ENCODE measurements at places on chromosomes 7 and 10.
A peak's percentile ranks its signal among the peaks of the same experiment; 100 is the strongest.

GRCh38 chr7:104553074-104553473, 224.7 kb downstream of the LHFPL3 start:
- DNase-seq, result no peak

DNA sequence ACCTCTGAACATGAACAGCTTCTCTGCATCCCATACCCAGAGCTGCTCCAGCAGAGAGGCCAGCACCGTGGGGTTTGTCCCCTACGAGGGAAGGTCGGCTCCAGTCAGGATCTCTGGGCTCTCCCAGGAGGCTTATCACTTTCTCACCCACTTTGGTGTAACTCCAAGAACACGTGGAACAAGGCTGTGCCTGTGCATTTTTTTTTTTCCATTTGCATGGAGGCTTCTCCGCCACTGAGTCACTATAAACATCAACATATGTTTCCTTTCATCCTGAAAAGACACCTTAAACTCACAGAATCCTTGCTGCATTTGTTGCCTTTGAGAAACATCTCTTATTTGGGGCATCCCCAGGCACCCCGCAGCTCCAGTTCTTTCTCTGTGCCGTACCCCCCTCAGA, 29.4 kb upstream of the ECHDC3 start:
- DNase-seq, result no peak

DNA sequence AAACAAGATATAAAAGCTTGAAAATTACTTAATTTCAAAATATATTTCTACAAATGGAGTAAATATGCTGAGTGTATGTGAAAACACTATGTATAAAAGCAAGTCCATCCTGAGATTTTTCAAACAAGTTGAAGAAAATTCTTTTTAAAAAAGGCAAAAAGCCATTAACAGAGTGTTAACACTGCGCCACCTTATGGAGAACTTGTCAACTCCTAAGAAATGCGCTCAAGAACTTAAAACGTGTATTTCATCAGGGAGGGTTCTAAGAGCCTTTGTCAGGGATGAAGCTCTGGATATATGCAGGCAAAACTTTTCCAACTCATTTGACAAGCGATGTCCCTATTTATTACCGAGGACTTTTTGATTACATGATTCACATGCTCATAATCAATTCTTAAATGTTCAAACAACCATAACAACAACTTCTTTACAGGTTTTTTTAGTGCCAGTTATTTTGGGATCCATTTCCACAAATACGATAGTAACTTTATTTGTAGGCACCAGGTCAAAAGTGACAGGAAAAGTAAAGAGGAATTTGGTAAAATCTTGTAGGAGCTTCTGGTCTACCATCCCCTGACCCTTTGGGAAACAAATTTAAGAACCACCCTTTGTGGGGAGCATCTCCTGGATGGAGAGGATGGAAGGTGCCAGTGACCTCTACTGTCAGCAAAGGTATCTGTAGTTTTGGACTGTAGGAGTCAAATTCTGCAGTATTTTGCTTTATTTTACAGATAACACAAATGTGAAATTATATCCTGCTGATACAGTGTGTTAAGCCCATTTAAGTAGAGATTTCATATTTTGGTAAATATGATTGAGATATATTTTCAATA, 23.2 kb downstream of the CALCR start:
- DNase-seq, result no peak

- DNase-seq, result no peak
Observed at GRCh38 chr10:628386-629045, 61.0 kb downstream of the DIP2C start.

GRCh38 chr10:119250641-119251314, 43.4 kb downstream of the GRK5 start:
- DNase-seq, result no peak

DNA sequence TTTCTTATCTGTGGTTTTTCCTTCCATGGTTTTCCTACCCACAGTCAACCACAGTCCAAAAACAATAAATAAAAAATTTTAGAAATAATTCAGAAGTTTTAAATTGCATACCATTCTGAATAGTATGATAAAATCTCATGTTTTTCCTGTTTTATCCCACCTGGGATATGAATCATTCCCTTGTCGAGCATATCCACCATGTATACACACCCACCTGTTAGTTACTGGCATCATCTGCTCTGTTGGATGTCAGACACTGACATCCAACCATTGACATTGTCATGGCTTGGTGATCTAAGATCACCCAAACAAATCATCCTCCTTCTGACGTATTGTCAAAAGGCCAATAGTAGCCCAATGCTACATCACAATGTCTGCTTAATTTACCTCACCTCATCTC, 749.8 kb downstream of the TNS3 start:
- DNase-seq, result no peak

DNA sequence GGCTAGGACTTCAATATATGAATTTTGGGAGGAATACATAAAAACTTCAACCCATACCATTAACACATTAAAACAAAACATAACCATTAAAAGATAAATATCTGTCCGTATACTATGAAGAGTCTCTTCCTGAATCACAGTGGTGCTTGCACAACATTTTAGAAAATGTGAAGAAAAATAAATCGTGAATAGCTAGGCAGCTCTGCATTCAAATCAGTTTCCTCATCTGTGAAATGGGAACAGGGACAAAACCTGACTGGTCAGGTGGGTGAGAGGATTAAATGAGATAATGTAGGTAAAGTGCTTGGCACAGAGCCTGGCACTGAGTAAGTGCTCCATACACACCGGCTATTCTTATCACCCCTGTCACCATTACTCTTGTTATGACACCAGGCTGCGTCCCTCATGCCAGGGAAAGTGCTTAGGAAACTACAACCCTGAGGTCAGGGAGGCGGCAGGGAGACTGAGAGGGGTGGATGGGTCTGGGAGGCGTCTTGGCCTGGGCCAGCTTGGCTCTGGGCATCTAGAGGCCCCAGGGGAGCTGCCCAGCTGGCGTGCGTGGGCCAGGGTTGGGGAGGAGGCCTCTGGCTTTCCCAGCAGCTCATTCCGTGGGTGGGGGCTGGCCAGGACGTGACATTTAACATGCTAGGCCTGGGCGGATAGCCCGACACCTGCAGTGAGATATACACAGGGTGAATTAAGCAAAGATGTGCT, 78.3 kb downstream of the SH3PXD2A start:
- DNase-seq, result peak; percentile 48

DNA sequence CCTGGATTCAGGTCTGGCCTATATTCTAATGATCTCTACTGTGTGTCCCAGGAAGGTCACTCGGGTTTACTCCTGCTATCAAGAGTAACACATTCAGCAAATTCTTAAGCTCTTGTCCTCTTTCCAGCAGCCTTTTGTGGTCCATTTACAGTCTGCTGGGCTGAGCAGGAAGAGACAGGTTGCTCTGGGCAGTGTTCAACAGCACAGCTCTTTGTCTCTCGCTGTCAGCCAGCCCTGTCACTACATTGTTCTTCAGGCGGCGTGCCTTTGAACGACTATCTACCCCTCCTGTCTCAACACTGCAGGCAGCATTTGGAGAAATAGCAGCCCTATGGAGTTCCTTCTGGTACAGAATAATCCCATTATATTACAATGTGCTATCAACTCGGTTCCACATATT, 192.2 kb upstream of the TBX20 start:
- DNase-seq, result no peak

GRCh38 chr7:132117636-132118035, 458.6 kb downstream of the PLXNA4 start:
- DNase-seq, result no peak

- DNase-seq, result no peak
Observed at GRCh38 chr7:112638675-112639400, 151.4 kb downstream of the TMEM168 start.

DNA sequence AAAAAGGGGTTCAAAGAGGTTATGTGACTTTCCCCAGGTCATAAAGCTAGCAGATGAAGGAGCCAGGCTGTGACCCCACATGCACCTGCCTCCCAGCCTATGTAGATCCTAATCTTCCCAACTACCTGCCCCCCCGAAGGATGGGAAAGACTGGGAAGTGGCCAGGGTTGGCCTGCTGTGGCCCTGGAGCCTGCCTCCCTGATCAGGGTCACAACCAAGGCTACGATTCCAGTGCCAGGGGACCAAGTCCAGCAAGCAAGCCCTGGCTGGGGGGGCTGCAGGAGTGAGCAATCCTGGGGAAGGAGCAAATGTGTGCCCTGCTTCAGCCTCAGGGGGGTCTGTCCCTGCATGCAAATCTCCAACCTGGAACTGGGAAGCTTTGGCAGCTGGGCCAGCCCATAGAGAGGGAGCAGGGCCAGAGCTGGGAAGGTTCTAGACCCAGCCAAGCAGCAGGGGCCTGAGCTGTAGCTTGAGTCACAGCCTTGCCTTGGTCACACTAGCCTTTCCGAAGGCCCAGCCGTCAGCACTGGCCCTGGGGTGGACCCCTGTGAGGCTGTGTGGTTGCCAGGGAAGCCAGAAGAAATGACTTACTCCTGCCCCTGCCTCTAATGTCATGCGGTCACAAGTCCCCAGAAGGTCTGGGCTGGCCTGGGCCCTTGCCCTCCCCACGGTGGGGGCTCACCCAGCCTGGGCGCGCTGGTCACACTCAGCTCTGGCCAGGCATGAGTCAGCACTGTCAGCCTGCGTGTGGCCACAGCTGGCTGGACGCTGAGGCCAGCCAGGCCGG, 96.4 kb upstream of the ZMIZ1 start:
- peak; percentile 69 for DNase-seq

- DNase-seq, result no peak
Observed at GRCh38 chr10:43056568-43057011, 20.3 kb upstream of the RET start.

- no peak for DNase-seq
Observed at GRCh38 chr7:29825775-29826529, 19.6 kb downstream of the WIPF3 start.

DNA sequence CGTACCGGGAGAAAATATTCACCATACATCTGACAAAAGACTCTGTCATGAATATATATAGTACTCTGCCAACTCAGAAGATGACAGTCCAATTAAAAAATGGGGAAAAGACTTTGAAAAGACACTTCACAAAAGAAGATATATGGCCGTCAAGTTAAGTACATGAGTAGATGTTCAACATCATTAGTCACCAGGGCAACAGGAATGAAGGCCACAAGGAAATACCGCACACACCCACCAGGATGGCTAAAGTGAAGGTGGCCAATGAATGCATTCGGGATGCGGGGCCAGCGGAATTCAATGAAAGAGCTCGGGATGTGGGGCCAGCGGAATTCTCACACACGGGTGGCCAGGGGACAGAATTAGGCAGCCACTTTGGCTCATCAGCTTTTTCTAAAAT, 42.2 kb downstream of the MAD1L1 start:
- DNase-seq, result no peak

All from right hindlimb (tissue), 1 donor.